SK-N-MC (cell line): ENCODE measurements at places on chromosomes 3 and 15.

GRCh38 chr3:129521611-129522010 is 6.8 kb upstream of the RHO start:
- no peak for DNase-seq

DNA sequence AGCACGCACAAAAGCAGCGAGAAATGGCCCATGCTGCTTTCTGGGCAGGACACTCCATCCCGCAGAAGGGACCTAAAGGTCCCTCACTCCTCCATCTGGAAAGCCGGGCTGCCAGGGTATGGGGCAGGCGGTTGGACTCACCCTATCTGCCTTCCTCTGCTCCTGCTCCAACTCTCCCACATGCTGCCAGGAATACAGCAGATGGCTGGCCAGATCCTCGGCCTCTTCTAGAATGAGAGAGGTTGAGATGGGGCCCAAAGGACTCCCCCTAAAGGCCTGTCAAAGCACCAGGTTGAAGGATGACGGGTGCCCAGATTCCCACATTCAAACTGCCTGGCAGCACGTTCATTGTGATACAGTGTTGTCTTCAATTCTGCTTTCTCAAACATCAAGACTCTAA is 85.1 kb upstream of the C2CD4B start:
- DNase-seq = no peak

GRCh38 chr3:52787246-52787645 is 7.3 kb upstream of the ITIH3 start:
- no peak for DNase-seq

- DNase-seq = no peak
These were observed 71.8 kb downstream of the SYNPR start for GRCh38 chr3:63349583-63350573.

DNA sequence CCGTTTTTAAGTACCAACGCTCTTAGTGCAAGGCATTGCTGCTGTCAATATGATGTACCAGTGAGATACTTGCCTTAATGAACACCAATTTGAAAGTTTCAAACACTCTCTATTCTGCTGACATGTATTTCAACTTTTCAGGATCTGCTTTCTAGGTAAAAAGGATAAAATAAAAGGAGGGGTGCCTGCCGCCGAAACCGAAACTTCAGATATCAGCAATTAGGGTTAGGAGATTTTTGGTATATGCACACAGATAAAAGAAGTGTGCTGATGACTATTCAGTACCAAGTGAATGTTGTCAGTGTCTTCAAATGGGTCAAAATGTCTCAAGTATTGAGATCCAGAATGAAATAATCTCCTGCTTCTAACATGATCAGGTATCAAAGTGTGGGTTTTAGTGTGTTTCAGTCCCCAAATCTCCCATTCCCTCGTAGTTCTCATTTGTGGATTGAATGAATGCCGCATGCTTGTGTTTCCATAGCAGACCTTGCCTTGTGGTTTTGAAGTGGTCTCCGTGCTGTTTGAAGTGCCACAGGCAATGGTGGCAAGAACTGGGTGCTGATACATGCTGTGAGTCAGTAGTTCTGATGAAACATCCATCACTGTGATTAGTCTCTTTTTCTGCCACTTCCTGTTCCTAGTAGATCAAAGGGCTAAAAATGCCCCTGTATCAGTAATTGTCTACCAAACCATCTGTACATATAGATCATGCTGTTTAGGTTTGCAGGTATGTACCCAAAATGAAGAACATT is 22.5 kb downstream of the CHST14 start:
- DNase-seq = peak; percentile 2

DNA sequence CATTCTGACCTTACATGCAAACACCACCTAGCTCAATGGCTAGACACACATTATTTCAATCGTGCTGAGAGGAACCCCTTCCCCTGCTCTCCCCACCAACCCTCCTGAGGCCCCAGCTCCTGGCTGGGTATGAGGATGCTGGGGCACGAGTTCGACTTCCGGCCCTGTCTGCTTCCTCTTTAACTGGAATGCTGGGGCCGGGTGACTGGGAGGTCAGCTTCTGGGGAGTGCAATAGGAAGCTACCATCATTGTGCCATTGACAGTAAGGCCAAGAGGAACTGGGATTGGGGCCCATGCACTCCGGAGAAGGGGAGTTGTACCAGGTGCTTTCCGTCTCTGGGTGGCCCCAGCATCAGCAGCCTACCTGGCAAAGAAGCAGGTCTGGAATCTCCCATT is 15.6 kb upstream of the TLE3 start:
- no peak for DNase-seq

- DNase-seq = no peak
These were observed 187.1 kb downstream of the ALCAM start for GRCh38 chr3:105553851-105554250.

GRCh38 chr3:179286331-179286730 is 35.4 kb upstream of the KCNMB3 start:
- DNase-seq = no peak

DNA sequence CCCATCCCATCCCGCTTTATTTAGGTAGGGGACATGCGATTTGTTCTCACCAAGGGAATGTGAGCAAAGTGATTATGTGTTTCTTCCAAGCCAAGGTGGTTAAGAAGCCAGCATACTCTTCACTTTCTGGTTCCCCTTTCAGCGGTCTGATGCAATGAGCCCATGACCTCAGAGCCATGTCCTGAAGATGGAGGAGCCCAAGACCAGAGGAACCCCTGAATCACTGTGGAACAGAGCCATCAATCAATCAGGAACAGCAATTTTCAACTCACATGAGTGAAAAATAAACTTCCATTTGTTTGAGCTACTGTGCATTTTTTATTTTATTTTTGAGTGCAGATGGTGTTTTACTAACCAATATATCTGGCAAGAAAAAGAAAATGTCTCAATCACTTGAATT is 10.8 kb downstream of the THRB start:
- no peak for DNase-seq

DNA sequence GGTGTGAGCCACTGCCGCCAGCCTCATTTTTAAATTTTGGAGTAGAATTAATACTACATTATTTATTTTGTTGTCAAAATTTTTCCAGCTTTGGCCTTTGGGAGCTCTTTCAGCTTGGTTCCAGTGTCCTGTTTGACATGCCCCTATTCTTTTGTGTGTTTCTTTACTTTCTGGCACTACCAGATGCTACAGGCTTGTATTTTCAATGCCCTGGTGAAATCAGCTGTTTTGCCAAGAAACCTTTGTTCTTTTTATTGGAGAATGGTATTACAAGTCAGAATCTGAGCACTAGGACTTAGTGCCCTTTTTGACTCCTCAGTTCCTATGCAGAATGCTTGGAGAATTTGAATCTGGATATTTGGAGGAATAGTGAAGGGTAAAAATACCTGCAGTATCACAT is 26.6 kb downstream of the RNF111 start:
- no peak for DNase-seq
